CD4-positive, alpha-beta memory T cell (primary cell): ENCODE measurements at places on chromosomes 16 and 17.

DNA sequence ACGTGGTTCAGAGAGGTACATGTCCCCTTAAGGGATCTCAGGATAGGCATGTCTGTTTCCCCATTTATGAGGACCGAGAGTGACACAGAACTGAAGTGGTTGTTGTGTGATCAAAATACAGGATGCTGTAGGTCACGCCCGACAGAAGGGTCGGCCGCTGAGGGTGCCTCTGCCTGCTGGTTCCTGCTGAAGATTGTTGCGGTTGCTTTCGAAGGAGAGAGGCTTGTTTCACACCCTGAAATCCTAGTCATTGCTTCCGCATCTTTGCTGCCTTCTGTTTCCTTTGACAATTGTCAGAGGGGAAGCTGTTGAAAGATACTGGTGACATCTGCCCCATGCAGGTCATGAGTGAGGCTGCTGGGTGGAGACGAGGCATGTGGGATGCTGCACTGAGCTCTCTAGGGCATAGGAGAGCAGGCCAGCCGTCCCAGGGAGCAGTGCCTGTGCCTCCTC, 3.8 kb upstream of the NAT9 start:
- peak; percentile 87 for DNase-seq

DNA sequence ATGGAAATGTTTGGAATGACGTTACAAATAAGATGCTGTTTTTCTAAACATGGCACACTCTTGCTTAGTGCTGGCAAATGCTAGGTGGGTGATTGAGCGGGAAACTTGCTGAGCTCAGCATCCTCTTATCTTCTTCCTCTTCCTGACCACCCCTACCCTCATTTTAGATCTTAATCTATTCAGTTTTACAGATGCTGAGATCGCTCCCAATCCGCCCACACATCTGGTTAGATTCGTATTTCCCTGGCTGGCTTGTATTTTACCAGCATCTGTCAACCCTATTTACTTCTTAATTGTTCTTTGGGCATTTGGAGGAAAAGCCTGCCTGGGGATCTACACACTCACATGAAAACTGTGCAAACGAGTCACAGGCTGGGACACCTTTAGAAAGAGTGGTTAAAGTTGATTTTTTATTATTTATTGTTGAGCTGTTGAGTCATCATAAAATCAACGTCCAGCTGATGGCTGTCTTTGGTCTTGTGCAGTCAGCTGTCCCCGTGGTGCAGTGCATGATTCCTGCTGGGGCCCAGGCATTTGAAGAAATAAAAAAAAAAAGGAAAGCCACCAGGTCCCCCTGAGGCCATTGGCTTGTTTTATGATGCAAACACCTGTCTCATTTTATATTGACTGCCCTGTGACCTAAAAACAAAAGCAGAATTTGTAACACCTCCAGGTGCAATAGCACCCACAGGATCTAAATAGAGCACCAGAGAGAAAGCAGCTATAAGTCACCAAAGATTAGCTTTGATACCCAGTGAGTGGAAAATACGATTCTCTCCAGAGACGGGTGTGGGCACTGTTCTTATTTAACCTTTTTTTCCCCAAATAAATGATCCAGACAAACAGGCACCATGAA, 258.6 kb downstream of the HS3ST3B1 start:
- DNase-seq, result no peak

GRCh38 chr17:58491510-58492045, 3.4 kb upstream of the HSF5 start:
- no peak for DNase-seq

DNA sequence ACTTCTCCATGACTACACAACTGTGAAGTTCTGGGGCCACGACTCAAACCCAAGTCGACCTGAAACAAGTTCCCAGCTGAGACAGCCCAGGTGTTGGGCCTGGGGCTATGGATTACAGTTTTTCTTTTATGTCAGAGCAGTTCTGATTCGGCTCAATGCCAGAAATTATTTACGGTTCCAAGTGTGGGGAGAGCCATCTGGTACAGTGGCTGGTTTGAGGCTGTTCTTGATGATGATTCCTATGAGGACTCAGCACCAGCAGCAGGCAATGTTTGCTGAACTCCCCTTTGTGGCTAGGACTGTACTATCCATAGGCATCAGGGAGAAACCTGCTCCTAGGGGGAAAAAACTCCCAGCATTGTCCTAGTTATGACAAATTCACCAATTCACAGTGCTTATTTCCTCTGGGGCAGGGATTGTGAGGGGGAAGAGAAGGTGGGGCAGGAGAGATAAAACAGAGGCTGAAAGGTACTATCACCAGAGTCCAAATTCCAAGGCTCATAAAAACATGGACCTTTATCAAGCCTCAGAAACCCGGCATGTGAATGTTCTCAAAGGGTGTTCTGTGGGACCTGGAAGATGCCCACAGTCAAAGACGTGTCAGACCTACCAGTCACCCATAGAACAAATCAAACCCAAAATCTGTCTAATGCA, 18.2 kb upstream of the CMTM4 start:
- no peak for DNase-seq

- DNase-seq, result no peak
Measured at GRCh38 chr17:83053021-83053681, 26.3 kb upstream of the METRNL start.

GRCh38 chr16:68077866-68078700, 7.1 kb upstream of the NFATC3 start:
- DNase-seq, result no peak

DNA sequence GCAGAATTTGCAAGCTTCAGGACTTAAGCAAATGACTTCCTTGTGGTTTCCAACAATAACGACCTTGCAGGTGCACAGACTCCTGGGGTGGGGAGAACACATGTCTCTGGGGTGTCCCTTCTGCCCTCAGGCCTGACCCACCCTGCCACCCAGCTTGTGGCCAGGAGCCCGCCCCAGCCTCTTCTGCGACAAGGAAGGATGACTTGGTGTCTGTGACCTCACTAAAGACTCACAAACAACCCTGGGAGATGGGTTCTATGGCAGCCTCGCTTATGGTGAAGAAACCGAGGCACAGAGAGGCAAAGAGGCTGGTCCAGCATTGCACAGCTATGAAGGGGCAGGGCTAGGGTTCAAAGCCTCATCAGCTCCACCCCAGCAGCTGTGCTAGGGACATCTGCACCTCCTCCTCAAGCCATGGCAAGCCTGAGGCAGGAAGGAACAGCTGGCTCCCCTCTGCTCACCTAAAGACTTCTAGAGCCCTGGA, 2.6 kb downstream of the ATP2A3 start:
- peak; percentile 12 for DNase-seq

DNA sequence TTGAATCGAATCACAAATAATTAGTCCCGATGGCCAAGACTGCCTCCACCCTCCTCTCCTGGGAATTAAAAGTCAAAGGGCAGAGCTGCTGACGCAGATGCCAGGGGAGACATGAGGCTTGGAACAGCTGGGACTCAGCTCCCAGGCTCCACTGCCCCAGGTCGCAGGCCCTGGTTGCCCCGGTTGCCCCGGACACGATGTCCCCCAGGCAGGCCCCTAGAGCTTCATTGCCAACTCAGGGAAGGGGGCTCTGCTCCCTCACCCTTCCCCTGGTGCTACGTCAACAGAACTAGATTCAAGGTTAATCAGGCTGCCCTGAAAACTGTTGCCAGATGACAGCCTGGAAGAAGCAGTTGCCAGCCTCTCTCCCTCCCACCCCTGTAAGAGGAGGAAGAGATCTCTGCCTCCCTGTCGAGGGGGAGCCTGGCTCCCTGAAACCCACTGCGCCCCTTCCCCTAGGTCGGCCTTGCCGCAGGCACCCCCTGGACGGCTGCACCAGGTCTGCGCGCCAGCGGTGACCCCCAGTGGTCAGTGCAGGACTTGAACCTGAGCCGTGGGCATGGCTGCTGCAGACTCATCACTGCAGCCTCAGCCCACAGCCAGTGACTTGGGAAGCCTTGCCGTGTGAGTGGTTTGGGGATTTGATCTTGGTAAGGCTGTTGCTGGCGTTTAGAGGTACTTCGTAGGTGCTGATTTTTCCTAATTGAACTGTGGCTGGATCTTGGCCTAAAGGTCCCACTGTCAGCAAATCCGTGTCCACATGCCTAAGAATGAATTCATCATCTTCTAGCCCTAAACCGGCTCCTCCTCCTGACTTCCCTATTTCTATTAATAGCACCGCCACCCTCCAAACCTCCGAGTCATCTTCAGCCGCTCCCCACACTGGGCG, 84.1 kb upstream of the TOB1 start:
- peak; percentile 45 for DNase-seq

- DNase-seq, result peak; percentile 77
Measured at GRCh38 chr17:48427598-48427997, 2.4 kb downstream of the SKAP1 start.

- DNase-seq, result no peak
Measured at GRCh38 chr16:81817789-81818567, 38.9 kb downstream of the PLCG2 start.

DNA sequence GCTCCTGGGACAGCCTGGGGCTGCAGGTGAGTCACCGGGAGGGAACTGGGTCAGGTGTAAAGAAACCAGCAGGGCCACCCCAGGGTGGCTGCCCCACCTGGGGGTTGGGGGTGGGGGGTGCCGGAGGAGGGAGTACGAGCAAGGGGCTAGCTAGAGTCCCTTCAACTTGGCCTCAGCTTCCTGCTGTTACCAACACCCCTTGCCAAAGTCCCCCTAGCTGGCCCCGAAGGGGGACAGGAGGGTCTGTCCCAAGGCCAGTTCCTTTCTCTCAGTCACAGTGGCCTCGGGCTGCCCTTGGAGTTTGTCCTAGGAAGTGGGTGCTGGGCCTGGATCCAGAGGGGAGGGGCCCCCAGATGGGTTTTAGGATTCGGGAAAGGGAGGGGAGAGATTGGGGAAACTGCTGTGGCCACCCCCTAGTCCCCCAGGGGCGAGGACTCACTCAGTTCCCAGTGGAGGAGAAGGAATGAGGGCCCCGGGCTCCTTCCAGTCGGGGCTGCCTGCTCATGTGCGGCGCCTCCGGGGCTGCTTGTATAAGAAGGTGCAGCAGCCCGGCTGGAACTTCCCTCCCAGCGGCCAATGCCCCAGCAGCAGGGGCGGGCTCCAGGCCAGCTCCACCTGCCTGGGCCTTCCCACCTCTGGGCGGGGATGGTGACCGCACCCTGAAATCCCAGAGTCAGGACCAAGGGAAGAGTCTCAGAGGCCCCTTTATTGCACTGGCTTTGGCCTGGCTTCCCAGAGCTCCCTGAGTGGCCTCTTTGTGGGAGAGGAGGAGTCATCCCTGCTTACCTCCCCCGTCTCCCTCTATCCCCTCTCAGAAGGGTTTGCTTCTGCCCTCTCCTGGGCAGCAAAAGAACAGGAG, 7.3 kb downstream of the ARHGAP27 start:
- DNase-seq, result no peak

GRCh38 chr17:29018788-29019474, 13.1 kb upstream of the SEZ6 start:
- DNase-seq, result no peak

GRCh38 chr17:19750835-19751234, 2.7 kb upstream of the ALDH3A1 start:
- no peak for DNase-seq

- no peak for DNase-seq
Measured at GRCh38 chr17:36808180-36808661, 129.1 kb upstream of the LHX1 start.

GRCh38 chr16:1082266-1082951, 9.9 kb downstream of the SSTR5 start:
- no peak for DNase-seq

DNA sequence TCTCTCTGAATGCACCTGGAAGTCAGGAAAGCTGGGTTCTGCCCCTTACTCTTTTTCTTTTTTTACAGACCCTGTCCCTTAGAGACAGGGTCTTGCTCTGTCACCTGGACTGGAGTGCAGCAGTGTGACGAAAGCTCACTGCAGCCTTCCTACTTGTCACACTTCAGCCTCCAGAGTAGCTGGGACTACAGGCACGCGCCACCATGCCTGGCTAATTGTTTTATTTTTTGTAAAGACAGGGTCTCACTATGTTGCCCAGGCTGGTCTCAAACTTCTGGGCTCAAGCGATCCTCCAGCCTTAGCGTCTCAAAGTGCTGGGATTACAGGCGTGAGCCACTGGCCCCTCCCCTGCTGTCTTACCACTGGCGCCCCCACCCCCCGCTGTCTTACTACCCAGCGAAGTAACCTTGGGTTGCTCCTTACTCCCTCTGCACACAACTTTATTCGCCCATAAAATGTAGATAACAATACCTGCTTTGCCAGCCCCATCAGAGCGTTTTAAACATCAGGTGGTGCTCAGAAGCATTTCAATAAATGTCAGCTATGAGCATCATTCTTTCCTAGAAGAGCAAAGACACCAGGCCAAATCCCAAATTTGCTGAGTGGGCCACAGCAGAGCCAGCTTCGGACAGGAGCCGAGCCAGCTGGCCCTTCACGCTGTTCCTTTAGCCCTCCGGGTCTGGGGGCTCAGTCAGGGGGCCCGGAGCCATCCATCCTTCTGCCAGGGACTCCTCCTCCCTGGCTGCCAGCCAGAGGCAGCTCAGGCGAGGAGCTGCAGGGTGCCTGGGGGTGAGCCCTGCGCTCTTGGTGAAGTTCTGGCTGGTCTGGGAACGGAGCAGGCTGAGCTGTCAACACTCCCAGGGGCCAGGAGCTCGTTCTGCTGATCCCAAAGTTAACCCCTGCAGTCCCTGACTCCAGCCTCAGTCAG, 24.4 kb downstream of the SRL start:
- no peak for DNase-seq

DNA sequence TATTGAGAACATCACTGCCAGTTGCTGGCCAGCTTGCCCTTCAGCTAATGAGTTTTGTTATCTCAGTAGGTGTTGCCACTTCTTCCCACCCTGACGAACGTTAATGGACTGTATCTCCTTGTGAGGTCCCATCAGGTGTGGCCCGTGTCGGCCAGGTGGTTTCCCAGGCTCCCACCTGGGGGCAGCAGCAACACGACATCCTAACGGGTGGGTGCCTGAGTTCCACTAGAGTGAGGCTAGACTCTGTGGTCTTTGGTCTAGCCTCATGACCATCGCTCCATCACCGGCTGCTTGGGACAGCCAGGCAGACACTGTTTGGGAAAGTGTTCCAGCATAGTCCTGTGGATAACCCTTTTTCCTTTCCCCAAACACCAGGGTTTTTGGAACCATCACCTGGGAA, 45.6 kb upstream of the LCMT1 start:
- DNase-seq, result no peak

DNA sequence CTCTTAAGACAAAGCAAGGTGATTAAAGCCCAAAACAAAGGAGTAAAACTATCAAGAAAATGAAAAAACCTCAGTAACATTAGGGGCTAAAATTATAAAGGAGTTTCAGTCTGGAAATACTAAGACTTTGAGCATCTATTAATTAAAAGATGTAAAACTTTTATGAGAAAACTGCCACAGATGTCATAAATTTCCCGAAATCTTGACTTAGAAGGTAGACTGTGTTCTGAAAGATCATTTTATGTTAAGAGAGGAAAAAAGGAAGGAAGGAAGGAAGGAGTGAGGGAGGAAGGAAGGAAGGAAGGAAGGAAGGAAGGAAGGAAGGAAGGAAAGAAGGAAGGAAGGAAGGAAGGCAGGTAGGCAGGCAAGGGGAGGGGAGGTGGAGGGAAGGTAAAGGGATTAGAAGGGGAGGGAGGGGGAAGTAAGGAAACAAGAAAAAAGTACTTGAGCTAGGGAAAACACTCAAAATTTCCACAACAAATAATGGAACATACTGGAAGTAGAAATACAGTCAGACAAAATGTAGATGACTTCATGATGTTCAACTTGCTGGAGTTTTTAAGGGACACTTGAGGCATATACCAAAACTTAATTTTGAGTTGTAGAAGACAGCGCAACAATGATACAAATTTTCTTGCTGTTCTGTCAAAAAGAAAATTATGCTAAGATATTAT, 2.0 kb downstream of the KRTAP4-5 start:
- DNase-seq, result no peak
